Cardiac septum (tissue), 1 donor: ENCODE measurements at places on chromosomes 13 and 19.

DNA sequence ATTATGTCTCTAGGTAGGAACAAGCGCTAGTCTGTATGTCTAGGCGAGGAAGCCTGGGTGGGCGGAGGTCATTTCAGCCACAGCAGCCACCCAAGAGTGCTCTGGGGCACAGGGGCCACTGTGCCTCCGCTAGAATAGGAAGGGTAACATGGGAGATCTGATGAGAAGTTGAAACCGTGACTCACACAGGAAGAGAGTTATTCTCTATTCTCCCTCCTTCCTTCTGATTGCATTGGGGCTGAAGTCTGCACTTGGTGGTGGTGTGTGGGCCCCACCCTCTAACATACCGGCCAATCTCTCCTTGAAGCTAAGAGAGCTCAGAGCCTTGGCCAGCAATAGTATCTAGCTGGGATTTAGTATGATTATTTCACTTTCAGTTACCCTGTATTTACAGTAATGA lies 20.3 kb upstream of the GGACT start:
- no peak for DNase-seq

GRCh38 chr19:1923319-1923718 lies 17.7 kb upstream of the CSNK1G2 start:
- DNase-seq = no peak

- no peak for DNase-seq
These were observed 10.9 kb downstream of the KLC3 start for GRCh38 chr19:45351401-45351952.

GRCh38 chr13:60572003-60572798 lies 175.2 kb downstream of the TDRD3 start:
- DNase-seq = no peak

GRCh38 chr13:94390881-94391280 lies 88.6 kb downstream of the DCT start:
- DNase-seq = no peak

- no peak for DNase-seq
These were observed 34.2 kb downstream of the NALCN start for GRCh38 chr13:101382086-101382485.

GRCh38 chr13:99587021-99587420 lies 85.7 kb downstream of the TM9SF2 start:
- no peak for DNase-seq
